ENCODE measurements at places on chromosomes 2 and 18. TPM values are rescaled to one million over a fixed set of nuclear protein-coding genes. Genes with fewer than 3 reads are reported as not detected.

HOXD10 gene
- 0.49 TPM for total RNA-seq

PAX8 gene
- 0.16 TPM for total RNA-seq

TLX2 gene
- total RNA-seq = not detected

CCDC178 gene
- total RNA-seq = 1.4 TPM

SERPINB3 gene
- total RNA-seq = not detected

UPP2 gene
- not detected for total RNA-seq

B3GNT7 gene
- under 0.01 TPM for total RNA-seq

STON1 gene
- total RNA-seq = 5.4 TPM

TMEM247 gene
- not detected for total RNA-seq

IGFBP5 gene
- 0.82 TPM for total RNA-seq

FSIP2 gene
- 0.44 TPM for total RNA-seq

RAD51AP2 gene
- not detected for total RNA-seq

RAX gene
- not detected for total RNA-seq

DLGAP1 gene
- total RNA-seq = 3.7 TPM

SAG gene
- not detected for total RNA-seq

ALPP gene
- total RNA-seq = not detected

ERBB4 gene
- under 0.01 TPM for total RNA-seq

UGT1A1 gene
- not detected for total RNA-seq

SFT2D3 gene
- total RNA-seq = 2.6 TPM

NYAP2 gene
- total RNA-seq = not detected

TMEM169 gene
- total RNA-seq = under 0.01 TPM

REG3G gene
- total RNA-seq = not detected

SYT4 gene
- total RNA-seq = not detected

IGFBP2 gene
- 203 TPM for total RNA-seq

ETAA1 gene
- total RNA-seq = 20.5 TPM

GPC1 gene
- 7.1 TPM for total RNA-seq

C2orf78 gene
- total RNA-seq = not detected

PSMA8 gene
- not detected for total RNA-seq

MATN3 gene
- total RNA-seq = 1.0 TPM

IL18R1 gene
- total RNA-seq = 0.82 TPM

RBMS1 gene
- total RNA-seq = 39.3 TPM

CYP1B1 gene
- 0.06 TPM for total RNA-seq

SRD5A2 gene
- total RNA-seq = not detected

SPDYA gene
- total RNA-seq = 1.3 TPM

EVX2 gene
- total RNA-seq = not detected

COLEC12 gene
- total RNA-seq = 61.7 TPM

ARHGAP28 gene
- 3.6 TPM for total RNA-seq

FBXO41 gene
- 0.19 TPM for total RNA-seq

TEKT4 gene
- total RNA-seq = not detected

C1QL2 gene
- total RNA-seq = not detected

GREB1L gene
- 1.3 TPM for total RNA-seq

MARS2 gene
- total RNA-seq = 2.9 TPM

MROH2A gene
- total RNA-seq = not detected

POTEJ gene
- total RNA-seq = 0.16 TPM

DSG1 gene
- not detected for total RNA-seq

UCN gene
- 0.44 TPM for total RNA-seq

ALK gene
- total RNA-seq = not detected

UGT1A3 gene
- not detected for total RNA-seq
